ENCODE measurements at places on chromosomes 12 and 14. TPM values are rescaled to one million over a fixed set of nuclear protein-coding genes. Genes with fewer than 3 reads are reported as not detected.

DNA sequence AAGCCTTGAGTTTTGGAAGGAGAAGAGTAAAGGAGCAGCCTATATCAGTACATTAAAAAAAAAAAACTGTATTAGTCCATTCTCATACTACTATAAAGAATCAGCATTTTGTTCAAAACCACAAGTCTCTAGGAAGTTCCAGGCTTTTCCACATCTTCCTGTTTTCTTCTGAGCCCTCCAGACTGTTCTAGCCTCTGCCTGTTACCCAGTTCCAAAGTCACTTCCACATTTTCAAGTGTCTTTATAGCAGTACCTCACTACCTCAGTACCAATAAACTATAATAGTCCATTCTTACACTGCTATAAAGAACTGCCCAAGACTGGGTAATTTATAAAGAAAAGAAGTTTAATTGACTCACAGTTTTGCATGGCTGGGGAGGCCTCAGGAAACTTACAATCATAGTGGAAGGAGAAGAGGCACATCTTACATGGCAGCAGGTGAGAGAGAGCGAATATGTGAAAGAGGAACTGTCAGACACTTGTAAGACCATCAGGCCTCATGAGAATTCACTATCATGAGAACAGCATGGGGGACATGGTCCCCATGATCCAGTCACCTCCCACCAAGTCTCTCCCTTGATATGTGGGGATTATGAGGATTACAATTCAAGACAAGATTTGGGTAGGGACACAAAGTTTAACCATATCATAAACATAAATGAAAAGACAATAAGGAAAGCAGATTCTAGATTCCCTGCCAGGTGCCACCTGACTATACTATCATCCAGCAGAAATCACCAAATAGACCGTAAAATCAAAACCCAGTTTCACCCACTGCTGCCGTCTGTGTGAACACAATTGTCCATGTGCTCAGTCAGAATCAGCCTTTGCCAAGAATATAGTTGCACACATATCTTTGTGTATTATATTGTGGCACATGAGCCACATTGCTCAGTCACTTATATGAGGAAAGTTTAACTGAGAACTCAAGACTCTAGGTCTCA lies 27.8 kb downstream of the TOGARAM1 start:
- no peak for DNase-seq

SETD1B gene
- 1.3 TPM for total RNA-seq

DNA sequence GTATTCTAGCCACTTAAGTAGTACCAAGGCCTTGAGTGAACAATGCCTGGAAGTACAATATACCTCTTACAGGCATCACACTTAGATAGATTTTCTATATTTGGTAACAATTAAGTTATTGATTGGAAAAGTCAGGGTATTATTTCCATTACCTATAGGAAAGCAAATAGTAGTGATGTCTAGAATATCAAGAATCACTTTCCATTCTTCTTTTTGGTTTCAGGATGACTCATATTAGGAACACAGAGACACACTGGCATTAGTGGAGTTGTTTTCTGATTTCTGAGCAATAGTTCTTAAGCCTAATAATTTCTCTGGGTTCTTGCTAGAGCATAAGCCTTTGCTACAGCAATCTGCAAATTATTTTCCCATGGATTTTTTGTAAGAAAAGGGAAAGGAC lies 1640.0 kb upstream of the SEL1L start:
- DNase-seq, result no peak

GRCh38 chr14:98897605-98898309 lies 374.2 kb downstream of the BCL11B start:
- DNase-seq, result no peak

- DNase-seq, result no peak
Observed at GRCh38 chr12:111361717-111362576, 6.9 kb downstream of the PHETA1 start.

GRCh38 chr12:34601689-34602088 lies 579.4 kb downstream of the ALG10 start:
- no peak for DNase-seq

DNA sequence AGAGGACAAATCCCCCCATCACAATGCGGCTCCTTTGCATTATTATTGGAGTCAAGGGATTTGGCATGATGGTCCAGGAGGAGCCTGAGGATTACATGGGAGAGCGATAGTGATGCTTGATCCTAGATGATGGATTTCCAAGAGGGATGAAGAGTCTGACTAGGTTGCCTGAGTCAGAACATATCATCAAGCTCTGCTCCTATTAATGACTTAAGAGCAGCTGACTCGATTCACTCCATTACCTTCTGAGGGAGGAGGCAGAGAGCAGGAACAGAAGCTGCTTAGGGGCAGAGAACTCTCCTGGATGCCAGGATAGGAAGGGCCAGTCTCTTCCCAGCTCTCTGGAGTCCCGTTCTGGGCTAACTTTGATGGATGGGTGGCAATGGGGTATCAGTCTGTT lies 54.0 kb upstream of the CISTR start:
- no peak for DNase-seq

CELA1 gene
- total RNA-seq, result not detected

DNA sequence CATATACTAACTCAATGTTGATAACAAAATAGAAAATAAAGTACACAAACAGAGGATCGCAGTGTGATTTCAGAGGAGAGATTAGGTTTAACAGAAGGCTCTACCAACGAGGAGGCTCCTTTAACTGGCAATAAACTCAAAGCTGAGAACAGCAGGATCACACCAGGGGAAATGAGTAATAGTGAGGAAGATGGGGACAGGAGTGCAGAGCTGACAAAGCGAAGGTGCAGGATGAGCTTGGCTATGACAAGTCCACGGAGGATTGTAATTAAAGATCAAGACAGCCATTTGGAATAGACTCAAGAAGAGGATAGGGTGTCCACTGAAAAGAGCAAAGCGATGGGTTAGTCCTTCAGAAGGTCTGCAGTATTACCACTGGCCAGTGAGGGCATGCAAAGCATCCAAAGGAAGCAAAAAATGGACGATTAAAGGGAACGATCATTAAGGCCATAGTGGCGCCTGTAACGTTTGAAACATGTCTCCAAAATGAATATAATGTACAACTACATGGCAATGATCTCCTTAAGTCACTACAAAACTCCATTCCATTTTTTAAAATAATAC lies 85.3 kb downstream of the GRIN2B start:
- DNase-seq, result no peak

DNA sequence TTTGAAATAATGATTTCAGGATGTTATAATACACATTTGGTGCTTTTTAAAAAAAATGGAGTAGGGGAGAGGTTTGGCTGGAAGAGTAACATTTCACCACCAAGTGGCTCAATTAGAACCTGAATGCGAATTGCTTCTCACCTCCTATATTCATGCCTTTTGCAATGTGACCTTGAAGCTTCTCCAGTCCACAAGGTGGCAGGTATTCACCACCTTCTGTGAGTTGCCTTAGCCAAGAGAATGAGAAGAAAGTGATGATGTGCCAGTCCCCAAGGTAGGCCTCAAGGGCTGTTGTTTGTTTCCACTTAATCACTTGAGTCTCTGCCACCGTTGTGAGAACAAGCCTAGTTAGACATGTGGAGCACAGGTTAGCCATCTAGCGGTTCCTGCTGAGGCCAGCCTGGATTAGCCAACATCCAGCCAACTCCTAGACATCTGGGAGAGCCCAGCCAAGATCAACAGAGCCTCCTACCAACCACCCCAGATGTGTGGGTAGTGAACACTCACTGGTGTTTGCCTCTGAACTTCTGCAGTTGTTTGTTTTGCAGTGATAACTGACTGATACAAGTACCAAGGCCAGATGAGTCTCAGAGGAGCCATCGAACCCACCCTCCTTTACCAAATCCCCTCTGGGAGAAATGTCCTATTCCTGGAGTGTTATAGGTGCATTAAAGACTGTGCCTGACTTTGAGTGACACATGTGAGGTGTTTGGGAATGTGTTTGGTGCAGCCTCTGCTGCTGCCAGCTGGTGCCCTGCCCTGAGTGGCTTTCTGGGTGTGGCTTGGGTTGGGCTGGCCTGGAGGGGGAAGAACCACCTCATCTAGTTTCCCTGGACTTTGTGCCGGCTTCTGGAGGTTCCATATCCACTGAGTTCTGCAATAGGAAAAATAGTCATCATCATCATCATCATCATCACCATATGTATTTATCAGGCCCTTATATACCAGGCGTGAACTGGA lies 132.5 kb upstream of the RFLNA start:
- DNase-seq, result no peak

CLECL1 gene
- not detected for total RNA-seq

GRCh38 chr12:10140001-10140400 lies 10.0 kb upstream of the CLEC7A start:
- peak; percentile 87 for DNase-seq

SLC38A1 gene
- 92.0 TPM for total RNA-seq

GRCh38 chr14:20712904-20713303 lies 24.3 kb downstream of the ANG start:
- no peak for DNase-seq

PPP1R36 gene
- 0.40 TPM for total RNA-seq

GRCh38 chr12:11896417-11896929 lies 174.3 kb upstream of the BCL2L14 start:
- DNase-seq, result no peak

DNA sequence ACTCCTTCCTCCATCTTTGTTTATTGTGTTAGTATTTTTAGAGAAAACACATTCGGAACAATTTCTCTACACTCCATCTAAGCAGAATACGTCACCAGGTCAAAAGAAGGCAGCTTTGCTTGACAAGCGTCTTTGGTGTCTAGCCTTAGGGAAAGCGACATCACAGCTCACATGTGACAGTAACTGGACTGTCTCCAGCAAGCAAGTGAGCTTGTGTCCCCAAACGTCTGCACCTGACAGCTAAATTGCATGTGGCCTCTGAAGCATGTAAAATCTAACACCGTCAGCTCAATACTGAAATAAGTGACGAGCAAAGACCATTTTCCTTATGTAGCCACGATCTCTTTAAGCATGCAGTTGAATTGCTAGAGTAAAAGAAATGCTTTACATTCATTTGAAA lies 509.8 kb downstream of the GLT1D1 start:
- no peak for DNase-seq

- no peak for DNase-seq
Observed at GRCh38 chr12:118315821-118316220, 56.9 kb downstream of the TAOK3 start.

DNA sequence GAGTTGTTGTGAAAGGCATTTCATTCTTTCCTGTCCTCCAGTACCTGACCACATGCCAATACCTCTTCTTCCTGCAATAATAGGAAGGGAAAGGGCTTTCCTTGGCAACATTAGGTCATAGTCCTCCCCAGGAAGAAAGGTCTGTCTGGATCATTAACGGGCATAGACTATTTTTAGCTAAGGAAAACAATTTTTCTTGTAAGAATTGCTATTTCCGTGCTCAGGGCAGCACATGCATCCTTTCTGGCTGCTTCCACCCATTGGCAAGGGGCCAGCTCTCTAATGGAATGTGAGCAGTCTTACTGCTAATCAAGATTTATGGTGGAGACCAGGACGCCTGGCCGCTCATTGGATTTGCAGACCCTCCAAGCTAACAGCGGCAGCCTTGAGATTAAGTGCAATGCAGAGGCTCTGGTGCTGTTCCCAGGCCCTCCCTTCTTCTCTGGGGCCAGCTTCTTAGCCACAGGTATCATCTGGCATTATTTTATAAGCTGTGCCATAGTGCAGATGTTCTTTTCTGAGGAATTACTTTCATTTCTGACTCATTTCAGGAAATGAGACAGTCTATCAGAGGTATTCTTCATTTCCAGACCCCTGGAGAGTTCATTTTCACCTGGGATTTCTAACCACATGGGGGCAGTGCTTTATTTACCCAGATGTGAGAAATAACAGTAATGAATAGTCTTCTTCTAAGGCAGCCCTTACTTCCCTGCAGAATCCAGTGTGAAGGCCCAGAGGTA lies 52.9 kb downstream of the ANO6 start:
- peak; percentile 100 for DNase-seq

GRCh38 chr14:104195878-104196277 lies 57.5 kb downstream of the KIF26A start:
- DNase-seq, result no peak

GRCh38 chr12:68267892-68268396 lies 14.5 kb upstream of the IL22 start:
- DNase-seq, result no peak

DNA sequence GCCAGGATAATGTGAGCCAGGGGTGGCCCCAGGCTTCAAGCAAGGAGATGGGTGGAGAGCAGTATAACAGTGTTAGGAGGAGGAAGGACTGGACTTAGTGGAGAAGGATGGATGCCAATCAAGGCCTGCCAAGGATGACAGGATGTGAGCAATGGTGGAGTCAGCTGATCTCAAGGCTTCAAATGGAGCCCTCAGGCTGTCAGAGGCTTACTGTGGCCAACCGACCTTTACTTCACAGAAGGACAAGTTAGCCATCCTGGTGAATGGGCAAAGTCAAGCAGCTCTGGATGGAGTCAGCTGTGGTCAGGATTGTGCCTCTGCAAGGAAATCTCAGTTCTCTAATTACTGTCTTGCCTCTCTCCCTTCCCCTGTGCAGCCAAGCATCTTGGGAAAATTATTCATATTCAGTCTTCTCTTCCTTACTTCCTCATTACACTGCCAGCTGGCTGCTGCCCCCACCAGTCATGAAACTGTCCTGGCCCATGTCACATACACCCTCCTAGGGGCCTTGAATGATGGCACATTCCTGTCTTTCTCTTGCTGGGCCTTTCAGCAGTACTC lies 7.6 kb upstream of the STAT6 start:
- DNase-seq, result peak; percentile 45

DNA sequence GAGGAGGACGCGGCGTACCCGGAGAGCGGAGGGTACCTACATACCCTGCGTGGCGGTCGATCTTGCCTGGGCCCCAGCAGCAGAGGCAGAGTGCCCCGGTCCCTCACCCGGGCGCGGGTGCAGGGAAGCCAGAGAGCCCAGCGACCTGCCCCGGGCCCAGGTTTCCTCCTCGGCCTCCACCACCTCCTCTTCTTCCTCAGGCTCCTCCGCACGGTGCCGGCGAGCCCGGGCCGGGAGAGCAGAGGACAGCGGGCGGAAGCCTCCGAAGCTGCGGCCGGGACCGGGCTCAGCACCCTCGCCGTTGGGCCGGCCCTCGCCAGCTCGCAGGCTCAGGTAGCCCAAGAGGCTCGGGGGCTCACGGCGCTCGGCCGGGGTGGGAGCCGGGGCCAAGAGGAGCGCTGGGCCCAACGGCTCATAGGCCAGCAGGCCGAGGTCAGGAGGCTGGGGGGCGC lies 6.6 kb downstream of the ZNF219 start:
- DNase-seq, result no peak

MYF5 gene
- not detected for total RNA-seq

DNA sequence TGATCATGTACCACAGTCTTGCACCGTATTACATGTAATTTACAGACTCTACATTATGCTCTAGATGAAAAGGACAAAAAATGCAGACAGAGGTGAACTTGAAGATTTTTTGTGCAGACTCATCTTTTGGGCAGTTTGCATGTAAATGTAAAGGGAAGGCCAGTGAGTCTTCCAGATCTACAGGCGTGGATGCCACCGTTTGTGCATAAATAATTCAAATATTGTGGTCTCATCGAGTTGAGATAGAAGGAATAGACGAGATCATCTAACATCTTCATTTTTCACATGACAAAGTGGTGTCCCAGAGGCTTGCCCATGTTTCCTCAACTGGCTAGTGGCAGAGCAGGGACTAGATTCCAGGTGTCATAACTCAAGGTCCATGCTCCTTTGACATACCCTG lies 125.2 kb downstream of the ALX1 start:
- DNase-seq, result no peak
